Left ventricle myocardium superior (tissue), 1 donor: ENCODE measurements at places on chromosomes 2 and 18.

DNA sequence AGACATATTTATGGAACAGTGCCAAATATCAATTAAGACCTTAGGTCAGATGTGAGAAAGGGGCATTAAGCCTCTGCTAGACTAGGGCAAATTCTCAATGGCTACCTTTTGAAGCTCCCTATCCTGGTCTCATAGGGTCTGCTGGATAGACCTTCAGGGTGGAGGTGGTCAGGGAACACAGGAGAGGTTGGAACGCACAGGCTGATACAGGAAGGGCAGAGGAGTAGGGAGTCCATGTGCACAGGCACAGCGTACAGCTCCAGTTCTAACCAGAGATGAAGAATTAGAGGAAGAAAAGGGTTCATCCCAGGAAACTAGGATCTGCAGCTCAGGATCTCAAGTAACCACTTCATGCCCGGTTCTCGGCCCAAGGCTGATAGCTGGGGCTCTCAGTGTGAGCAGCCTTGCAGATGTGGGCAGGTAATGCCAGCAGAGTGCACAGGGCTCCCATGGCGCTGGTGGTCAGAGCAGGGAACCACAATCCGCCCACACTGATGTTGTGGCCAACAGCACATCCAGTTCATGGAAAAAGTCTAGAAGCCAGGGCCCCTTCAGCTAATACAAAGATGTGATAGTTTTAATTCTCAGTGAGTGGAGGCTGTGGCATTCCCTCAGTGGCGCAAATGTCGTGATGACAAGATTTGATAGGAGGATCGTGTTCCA is 3.4 kb upstream of the EVA1A start:
- no peak for DNase-seq

DNA sequence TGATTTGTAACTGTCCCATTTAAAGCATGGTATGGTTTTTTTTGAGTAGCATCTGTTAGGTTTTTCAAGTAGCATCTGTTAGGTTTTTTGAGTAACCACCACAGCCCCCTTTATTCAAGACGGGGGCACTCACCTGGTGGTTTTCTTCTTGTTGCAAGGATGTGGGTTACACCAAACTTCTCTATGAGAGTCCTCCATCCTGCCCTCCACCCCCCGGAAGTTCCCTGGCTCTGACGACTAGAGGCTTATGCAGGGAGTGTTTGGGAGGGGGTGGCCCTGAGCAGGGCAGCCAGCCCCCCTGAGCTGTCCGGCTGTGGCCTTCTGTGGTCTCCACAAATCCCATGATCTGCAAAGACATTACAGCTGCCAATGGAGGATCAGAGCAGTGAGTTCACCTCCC is 39.3 kb downstream of the MTCL1 start:
- DNase-seq: no peak

GRCh38 chr2:200104015-200104414 is 148.6 kb downstream of the MAIP1 start:
- no peak for DNase-seq

DNA sequence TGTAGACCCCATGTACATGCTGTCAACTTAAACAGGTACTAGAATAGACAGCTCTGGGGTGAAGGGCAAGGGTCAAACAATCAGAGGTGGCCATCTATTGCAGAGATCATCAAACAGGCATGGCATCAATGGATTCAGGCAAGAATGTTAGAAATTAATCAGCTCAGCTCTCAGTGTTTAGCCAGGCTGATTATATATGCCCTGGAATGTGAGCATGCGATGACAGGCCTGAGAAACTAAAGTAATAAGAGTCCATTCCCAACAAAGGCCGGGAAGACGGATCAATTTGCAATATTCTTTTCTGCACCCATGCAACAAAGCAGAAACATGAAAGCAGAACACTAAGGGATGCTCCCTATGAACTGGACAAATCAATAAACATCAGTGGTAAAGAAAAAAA is 380.5 kb upstream of the SPRED2 start:
- no peak for DNase-seq

DNA sequence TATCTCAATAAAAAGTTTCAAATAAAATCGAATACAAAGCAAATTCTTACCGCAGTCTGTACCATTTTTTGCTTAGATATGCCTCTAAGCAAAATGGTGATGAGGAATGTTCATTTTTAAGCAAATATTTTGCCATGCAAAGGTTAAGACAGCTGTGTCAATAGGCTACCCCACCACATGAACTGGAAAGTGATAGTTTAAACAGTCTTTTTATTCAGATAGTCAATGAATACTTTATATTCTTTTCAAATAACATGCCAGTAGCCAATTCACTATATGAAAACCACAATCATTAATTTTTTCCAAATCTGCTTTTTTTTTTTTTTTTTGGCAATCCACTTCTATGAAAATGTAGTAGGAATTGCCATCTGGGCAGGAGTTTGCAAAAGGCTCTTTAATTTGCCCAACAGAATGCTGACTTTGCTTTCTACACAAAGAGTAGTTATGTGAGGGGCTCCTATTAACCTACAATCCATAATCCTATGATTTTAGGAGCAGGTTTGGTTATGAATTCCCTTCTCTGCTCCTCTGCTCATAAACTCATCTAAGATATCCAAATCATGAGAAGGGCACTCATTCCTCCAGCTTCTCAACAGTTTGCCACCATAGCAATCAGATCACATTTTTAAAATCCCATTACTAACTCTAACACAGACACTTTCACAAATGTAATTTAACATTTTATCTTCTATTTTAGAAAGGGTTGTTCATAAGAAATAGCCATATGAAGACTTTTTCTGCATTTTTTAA is 69.2 kb downstream of the SLC40A1 start:
- DNase-seq: no peak
